ENCODE measurements at places on chromosomes 6 and 20.

DNA sequence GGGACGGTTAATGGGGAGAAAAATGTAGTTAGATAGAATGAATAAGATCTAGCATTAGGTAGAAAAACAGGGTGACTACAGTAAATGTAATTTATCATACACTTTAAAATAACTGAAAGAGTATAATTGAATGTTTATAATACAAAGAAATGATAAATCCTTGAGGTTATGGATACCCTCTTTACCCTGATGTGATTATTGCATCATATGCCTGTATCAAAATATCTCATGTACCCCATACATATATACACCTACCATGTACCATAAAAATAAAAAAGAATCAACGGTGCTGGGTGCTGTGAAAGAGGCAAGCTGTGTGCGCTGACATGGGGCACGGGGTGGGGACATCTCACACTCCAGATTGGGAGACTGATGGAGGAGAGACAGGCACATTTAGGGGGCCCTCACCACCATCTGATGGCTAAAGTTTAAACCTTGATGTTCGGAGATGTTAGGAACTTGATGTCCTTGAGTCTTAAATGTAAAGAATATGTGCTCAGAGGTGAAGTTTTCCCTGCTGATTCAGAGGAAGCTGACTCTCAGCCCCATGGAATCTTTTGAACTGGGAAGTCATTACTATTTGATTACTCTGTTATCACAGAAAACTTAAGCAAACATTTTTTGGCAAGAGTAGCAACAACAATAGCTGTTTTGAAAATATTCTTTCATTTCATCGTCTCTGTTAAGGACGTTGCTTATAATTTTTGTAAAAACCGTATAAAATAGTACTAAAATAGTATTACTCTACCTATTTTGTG is 26.4 kb upstream of the RFPL4B start:
- no peak for DNase-seq

DNA sequence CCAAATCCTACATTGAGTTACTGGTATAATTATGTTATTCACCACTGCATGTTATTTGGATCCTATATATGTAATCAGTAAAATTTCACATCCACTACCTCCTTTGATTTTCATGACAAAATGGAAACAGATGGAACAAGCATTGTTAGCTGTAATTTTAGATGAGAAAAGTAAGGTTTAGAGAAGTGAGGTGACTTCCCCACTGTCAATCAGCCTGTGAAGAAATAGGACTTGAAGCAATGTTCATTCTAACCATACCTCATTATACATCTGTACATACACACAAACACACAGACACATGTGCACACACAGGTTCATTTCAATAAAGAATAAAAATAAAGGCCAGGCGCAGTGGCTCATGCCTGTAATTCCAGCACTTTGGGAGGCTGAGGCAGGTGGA is 23.7 kb upstream of the QKI start:
- no peak for DNase-seq

DNA sequence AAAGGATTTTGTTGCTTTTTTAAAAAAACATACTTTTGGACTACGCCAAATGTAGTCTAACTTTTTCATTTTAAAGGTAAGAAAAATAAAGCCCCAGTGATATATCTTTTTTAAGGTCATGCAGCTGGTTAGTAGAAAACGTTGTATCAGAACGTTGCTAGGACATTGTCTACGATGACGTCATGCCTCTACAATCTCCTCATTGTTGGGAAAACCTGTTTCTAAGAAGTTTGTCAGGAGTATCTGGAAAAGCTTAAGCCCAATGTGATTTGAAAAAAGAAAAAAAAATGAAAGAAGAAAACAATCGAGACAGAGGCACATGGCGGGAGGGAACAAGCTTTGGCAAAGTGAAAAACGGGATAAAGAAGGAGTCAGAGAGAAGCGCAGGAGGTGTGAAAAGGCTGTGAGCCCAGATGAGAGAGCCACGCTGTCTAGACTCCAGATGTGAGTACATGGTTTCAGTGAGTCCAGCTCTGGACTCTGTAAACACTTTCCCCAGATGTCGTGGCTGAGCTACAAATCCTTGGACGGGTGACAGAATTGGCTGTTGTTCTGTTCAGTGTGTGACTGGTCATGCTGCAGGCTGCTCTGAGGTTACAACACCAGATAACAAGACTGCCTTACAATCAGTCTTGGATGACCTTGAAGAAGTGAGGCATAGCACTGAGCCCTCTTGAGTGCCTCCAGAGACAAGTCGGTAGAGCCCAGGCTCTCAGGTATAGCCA is 656.7 kb upstream of the ID4 start:
- DNase-seq = peak; percentile 57

DNA sequence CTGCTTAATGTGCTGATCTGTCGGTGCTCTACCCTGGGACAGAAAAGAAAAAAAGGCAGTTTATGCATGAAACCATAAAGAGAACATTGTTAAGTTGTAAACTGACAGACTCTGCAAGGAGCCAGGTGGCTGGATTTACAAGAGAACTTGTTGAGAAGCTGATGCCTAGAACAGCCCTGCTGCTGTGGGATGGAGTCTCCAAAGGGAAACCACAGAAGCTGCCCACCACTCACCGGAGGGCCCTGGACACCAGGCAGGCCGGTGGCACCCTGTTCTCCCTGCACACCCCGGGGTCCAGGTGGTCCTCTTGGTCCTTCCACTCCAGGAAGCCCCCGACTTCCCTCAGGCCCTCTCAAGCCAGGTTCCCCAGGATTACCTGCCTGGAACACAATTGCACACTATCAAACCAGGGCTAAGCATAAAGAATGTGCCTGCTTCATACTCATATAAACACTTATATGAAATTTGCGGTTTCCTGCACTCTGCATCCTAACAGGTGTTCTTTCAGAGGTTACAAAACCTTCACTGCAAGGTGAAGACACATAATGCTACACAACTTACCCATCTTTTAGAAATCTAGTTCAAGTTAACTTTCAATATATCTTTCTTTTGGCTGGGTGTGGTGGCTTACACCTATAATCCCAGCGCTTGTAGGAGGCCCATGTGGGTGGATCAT is 68.2 kb downstream of the COL9A1 start:
- no peak for DNase-seq

DNA sequence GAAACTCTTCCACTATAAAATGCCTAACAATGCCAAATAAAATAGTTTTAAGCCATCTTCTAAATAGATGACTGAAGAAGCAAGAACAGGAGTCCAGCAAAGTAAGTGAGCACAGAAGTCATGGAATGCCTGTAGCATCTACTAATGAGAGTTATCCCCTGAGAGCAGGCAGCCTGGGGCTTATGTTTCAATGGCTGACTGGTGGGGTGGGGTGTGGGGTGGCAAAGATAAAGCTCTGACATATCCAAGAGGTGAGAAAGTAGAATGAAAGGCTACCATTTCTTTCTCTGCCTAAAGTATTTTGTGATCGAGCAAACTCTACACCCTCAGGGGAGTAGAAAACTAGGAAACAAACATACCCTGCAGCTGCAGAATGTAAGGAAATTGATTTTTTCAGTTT is 348.8 kb downstream of the TFAP2B start:
- DNase-seq = no peak

- no peak for DNase-seq
Observed at GRCh38 chr6:134034961-134035822, 17.2 kb downstream of the SLC2A12 start.

DNA sequence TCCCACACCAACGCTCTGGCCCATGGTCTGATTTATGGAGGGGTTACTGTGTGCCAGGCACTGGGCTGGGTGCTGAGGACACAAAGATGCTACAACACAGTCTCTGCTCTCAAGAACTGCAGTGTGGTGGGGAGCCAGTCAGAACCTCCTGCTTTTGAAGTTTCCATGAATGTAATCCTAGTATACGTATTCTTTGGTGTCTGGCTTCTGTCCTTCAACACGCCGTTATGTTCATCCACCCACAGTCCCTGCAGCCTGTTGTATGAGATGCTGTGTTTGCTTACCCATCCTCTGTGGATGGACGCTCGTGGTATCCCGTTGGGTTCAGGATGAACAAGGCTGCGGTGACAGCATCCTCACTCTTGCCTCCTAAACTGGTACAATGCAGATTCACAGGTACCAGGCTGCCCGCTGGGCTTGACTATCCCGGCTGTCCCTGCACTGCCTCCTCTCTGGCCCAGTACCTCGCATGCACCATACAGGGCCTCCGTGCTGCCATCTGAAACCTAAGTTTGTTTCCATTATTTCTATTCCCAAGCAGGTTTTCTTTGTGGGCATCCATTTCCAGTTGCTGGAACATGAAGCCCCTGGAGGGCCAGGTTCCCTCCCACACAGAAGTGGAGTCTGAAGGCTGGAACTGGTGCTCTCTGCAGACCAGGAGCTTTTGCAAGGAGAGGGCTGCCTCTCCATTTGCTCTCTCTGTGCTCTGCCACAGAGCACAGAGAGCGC is 364.5 kb downstream of the ZFAND3 start:
- DNase-seq = no peak

- no peak for DNase-seq
Observed at GRCh38 chr6:74480561-74480960, 725.3 kb downstream of the COL12A1 start.

- no peak for DNase-seq
Observed at GRCh38 chr6:133254552-133255228, 13.5 kb downstream of the EYA4 start.

GRCh38 chr6:148464319-148465010 is 121.8 kb downstream of the SASH1 start:
- DNase-seq = peak; percentile 59

- DNase-seq = no peak
Observed at GRCh38 chr6:55955684-55956083, 80.3 kb upstream of the BMP5 start.

DNA sequence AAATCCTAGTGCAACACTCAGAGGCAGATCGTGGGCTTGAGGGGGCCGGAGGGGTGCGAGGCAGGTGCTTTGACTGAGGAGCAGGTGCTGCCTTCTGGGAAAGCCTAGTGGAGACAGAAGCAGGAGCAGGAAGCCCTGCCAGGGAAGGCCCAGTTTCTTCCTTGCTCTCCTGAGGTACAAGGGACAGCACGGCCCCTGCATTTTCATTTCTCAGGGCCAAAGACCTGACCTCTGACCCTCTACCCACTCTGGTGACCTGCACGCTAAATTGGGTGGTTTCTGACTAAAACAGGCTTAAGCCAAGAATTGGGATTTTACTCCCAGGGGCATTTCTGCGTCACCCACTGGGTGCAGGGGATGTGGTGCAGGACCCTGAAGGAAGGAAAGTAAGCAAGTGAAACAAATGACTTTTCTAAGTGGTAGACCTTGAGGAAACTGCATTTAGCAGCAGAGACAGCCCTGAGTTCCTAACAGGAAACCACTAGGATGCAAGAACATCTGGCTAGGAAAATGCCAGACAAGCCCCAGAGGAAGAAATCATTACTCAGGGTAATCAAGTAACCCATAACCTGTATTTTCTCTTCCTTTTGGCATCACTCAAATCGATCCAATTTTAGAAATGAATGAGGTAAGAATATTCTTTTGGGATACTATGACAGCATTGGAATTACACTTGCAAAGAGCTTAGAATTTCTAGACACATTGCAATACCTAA is 141.7 kb downstream of the CD164 start:
- DNase-seq = no peak

DNA sequence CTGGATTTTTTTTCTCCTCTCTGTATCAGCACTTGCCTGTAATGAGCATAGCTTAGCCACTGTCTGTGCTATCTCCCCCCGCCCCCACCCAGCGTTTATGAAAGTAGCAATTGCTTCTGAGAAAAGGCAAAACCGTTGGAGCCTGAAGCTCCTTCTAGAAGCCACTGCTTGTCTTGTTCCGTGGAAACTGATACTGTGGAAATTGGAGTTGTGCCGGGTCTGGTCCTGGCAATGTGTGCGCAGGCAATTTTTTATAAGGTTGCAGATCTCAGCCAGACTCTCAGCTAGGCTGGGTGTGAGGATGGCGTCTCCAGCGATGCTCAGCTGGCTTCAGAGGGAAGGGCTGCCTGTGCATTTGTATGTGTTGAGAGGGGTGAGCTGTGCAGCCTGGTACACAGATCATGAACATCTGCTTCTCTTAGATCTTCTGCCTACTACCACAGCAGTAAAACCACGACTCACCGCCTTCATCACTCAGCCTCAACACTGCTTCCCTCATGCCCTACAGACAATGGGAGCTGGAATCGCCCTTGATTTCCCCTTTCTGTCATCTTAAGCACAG is 72.4 kb upstream of the GTSF1L start:
- DNase-seq = no peak

- DNase-seq = no peak
Observed at GRCh38 chr6:113960795-113961194, 10.2 kb downstream of the HDAC2 start.

DNA sequence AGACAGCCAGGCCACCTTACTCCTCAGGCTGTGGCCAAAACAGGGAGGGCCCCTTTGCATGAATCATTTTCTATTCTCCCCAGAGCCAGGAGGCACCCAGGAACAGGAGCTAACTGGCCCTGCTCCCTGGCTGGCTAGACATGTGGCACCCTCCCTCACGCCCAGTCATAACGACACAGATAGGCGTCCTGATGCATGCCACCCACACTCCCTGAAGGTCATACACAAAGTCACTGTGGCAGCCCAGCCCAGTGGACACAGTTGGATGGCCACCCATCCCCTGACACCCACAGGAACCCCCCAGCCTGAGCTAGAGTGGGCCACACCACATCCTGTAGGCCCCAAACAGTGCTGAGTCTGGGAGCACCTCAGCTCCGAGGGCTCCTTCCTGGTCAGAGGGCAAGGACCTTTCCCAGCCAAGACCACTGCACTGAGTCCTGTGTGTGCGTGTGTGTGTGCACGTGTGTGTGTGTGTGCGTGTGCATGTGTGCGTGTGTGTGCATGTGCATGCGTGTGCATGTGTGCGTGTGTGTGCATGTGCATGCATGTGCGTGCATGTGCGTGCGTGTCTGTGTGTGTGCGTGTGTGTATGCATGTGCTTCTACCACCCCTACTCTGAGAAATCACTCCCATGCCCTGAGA is 21.6 kb downstream of the TFEB start:
- DNase-seq = peak; percentile 51

GRCh38 chr6:143451531-143451930 is 926 bp downstream of the PEX3 start:
- DNase-seq = no peak

- DNase-seq = no peak
Observed at GRCh38 chr6:150925976-150926375, 60.5 kb downstream of the MTHFD1L start.

DNA sequence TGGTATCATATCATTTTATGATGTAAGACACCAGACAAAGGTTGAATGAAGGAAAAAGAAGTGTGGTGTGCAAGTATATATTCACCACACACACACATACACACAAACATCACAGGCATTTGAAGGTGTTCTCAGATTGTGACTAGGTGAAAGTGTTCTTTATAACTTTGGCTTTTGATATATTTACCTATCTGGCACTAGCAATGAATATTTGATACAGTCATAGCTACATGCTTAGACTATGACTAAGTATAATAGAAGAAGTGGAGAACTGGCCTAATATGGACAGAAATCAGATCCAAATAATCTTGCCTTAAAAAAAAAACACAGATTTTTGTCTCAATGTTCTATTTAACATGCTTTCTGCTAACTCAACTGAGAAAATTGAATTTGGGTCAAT is 809.9 kb downstream of the KIF16B start:
- DNase-seq = no peak

- DNase-seq = no peak
Observed at GRCh38 chr20:21719592-21720214, 14.2 kb downstream of the PAX1 start.

- DNase-seq = no peak
Observed at GRCh38 chr6:46507426-46507825, 16.2 kb upstream of the RCAN2 start.
